ENCODE measurements at places on chromosomes 1 and 21. TPM values are rescaled to one million over a fixed set of nuclear protein-coding genes. Genes with fewer than 3 reads are reported as not detected.

The OR2T33 gene
- not detected for total RNA-seq

The PSMB4 gene
- total RNA-seq = 201 TPM

The SLC44A3 gene
- total RNA-seq = 3.1 TPM

The IL22RA1 gene
- not detected for total RNA-seq

- DNase-seq = no peak
These were observed 11.8 kb downstream of the MT1HL1 start for GRCh38 chr1:236992449-236992848.

DNA sequence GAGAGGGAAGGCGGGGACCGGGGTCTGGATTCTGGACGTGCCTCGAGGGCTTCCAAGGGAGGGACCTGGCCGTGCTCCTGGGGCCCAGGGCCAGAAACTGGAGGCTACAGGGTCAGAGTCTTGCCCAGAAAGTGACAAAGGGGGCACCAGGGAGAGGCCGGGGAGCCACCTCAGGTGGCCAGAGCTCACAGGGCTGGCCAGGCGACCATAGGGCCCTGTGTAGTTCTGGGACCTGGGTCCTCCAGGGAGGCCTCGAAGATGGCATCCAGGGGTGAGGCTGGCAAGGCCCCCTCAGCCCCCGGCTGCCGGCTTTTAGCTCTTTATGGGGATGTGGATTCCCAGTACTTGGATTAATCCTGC is 14.3 kb upstream of the LRRC3 start:
- peak; percentile 41 for DNase-seq

GRCh38 chr1:100469578-100469977 is 68.4 kb upstream of the GPR88 start:
- DNase-seq = no peak

Measured in spleen (tissue), 13 donors.